ENCODE measurements at places on chromosomes 11 and 22.

GRCh38 chr22:26463101-26463661, 20.4 kb downstream of the HPS4 start:
- DNase-seq = no peak

GRCh38 chr22:19533049-19533626, 8.9 kb upstream of the CLDN5 start:
- no peak for DNase-seq

DNA sequence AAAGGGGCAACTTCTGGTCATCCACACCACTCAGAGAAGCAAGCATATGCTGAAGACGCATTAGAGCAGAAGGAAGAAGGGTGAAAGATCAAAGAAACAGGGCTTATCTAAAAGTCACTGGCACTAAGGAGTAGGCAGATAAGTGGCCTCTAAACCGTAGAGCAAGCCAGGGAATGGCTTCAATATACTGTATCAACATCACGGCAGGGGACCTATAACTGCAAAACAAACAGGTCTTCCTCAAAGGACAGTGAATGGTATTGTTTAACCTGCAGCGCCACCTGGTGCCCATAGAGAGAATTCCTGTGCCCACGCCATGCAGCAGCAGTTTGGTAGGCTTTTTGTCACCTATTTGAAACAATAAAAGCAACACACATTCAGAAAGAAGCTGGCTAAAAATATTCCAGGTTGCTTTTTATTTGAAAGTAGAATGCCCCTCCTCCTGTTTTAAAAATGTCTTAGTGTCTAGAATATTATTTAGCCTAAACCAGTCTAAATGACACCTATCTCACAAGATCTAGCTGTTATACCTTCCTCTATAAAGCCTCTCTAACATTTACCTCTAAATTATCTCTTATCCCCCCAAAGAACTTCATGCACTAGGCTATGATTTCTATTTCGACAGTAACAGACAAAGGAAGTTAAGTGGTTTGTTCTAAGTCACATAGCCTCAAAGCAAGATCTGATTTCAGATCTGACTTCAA, 21.8 kb downstream of the SNX19 start:
- DNase-seq = peak; percentile 56

- no peak for DNase-seq
These were observed 25.0 kb downstream of the MN1 start for GRCh38 chr22:27776650-27776958.

DNA sequence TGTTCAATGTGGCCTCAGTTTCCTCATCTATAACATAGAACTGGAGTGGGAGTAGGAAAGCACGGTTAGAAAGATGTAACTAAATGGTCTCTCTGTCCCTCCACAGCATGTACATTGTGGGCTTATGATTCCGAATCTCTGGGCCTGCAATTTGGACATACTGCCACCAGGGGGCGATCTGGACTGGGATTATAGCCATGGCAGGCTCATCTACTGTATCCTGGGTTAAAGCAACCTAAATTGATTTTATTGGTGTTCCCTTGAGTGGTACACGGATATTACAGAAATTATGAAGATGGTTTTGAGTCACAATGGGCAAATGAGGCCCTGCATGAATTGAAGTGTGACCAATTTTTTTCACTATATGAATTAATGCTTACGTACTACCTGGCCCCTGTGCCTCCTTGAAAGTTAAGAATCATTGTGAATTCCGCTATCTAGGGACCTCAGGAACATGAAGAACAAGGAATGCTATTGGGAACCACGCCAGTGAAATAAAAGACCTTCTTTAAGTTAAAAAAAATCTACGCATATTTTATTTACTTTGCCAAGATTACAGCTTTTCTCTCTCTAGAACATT, 32.9 kb downstream of the TST start:
- DNase-seq = no peak

- DNase-seq = no peak
These were observed 140.8 kb downstream of the TBC1D22A start for GRCh38 chr22:46902998-46903916.

DNA sequence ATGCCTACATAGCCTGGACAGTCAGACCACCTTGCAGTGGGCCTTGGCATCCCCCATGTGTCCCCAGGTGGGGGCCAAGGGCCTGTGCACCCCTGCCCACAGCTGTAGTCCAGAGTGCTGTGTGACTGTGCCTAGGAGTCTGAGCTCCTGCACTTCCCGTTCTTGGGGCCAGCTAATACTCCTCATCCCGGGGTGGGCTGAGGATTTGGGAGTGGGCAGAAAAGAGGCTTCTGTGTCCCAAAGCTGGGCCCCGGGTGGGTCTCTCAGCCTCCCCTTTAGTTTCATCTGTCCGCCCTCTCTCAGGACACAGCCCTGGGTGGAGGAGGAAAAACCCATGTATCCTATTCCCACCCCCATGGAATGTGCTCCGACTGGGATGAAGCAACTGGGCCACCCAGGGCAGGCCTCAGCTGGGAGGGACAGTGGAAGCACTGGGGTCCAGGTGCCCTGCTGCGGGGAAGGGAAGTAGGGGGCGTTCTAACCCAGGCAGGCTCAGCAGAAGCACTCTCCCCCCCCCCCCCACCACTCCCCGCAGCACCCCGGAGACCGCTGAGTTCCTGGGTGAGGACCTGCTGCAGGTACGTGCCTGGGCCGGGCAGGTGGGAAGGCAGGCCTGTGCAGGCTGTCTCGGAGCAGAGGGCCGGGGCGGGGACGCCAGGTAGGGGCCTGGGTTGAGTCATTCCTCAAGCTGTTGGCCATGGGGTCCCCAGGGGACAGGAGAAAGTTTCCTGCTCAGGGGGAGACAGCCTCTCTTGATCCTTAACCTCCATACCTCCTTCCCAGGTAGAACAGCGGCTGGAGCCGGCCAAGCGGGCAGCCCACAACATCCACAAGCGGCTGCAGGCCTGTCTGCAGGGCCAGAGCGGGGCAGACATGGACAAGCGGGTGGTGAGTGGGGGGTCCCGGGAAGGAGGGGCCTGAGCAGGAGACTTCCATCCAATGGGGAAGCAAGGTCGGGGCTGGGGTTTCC, 1.4 kb downstream of the SH3BP1 start:
- no peak for DNase-seq

GRCh38 chr11:16184588-16184987, 171.8 kb downstream of the SOX6 start:
- DNase-seq = no peak

GRCh38 chr22:25062386-25063085, 110.0 kb downstream of the KIAA1671 start:
- peak; percentile 47 for DNase-seq

DNA sequence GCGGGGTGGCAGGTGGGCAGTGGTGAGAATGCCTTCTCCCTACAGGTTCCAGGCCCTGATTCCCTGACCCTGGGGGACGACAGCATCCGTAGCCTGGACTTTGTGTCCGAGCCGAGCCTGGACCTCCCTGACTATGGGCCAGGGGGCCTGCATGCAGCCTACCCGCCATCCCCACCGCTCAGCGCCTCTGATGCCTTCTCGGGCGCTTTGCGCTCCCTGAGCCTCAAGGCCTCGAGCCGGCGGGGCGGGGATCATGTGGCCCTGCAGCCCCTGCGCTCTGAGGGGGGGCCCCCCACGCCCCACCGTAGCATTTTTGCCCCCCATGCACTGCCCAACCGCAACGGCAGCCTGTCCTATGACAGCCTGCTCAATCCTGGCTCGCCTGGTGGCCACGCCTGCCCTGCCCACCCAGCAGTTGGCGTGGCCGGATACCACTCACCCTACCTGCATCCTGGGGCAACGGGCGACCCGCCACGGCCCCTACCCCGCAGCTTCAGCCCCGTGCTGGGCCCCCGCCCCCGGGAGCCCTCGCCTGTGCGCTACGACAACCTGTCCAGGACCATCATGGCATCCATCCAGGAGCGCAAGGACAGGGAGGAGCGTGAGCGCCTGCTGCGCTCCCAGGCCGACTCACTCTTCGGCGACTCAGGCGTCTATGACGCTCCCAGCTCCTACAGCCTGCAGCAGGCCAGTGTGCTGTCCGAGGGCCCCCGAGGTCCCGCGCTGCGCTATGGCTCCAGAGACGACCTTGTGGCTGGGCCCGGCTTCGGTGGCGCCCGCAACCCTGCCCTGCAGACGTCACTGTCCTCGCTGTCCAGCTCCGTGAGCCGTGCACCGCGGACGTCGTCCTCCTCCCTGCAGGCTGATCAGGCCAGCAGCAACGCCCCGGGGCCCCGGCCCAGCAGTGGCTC, 7.9 kb downstream of the CCDC188 start:
- no peak for DNase-seq

- no peak for DNase-seq
These were observed 95.9 kb upstream of the FGF3 start for GRCh38 chr11:69915151-69915500.

DNA sequence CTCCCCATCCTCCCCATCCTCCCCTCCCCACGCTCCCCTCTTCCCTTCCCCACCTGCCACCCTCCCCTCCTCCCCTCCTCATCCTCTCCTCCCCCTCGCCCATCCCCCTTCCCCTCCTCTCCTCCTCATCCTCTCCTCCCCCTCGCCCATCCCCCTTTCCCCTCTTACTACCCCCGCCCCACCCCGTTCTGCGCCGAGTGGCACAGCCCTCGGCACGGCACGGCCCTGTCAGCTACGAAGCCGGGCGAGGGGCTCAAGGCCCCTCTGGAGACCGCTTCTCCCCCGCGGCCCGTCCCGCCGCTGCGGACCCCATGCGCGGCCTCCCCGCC, 449.9 kb downstream of the OPCML start:
- DNase-seq = no peak

DNA sequence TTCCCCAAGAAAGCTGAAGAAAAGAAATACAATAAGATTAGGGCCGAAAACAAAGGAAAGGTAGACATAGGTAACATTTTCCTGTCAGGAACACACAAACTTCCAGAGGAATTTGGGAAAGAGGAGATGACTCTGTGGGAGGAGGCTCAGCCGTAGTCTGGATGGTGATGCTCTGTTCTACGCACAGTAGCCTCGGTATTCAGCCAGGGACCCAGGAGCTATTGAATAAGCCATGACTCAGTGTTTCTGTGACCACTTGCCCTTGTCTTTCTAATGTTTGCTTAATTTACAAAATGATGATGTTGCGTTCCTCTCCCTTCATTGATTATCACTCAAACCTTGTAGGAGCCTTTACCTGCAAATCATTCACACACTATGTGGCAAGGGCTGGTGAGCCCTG, 745.0 kb downstream of the NTM start:
- no peak for DNase-seq

DNA sequence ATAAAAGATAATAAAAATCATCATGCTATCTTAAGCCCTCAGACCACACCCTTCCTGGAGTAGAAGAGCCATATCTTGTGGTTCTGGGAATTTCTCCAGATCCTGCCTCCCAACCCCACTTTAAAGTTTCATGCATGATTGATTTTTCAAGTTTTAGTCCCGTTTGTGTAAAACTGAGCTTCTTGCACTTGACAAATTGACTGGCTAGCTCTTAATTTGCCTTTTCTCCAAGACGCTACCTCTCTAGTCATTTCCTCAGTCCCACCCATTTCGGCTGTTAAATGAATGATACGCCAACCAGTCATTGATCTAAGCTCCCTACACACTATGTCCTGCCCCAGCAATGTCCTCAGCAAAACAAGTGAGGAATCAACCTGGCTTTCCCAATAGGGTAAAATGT, 71.8 kb upstream of the TEAD1 start:
- no peak for DNase-seq

DNA sequence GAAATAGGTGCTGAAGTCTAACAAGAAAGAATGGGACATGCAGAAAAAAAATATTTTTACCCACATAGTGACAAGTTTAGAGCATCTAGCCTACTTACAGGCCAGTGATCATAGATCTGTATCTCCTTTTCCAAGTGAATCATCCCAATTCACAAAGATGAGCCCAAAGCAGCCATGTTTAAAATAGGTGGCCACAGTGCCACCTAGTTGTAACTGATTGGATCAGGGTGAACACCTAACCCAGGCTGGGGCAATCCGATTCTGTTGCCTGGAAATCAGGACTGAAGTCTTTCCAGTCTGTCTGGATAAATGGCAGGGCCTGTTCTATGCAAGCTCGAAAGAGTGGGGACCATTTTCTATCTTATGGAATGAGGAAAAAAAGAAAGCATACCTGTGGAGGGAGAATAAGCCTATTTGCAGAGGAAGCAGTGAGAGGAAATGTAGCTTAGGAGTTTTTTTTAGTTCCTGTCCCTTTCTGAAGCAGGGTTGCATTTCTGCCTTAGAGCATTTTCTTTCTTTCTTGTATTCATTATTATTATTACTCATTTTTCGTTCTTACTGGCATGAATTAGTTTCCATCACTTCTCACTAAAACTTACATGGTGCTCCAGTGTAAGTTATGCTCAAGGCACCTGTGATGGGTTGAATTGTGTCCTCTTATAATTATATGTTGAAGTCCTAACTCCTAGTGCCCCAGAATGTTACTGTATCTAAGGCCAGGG, 113.2 kb upstream of the RAG2 start:
- DNase-seq = no peak

- no peak for DNase-seq
These were observed 8.2 kb downstream of the AP1B1 start for GRCh38 chr22:29380032-29380781.

- no peak for DNase-seq
These were observed 22.8 kb downstream of the PITPNB start for GRCh38 chr22:27896245-27896644.

GRCh38 chr11:94100253-94100652, 28.4 kb upstream of the PANX1 start:
- no peak for DNase-seq

GRCh38 chr22:46049726-46050450, 72.9 kb upstream of the WNT7B start:
- DNase-seq = no peak

DNA sequence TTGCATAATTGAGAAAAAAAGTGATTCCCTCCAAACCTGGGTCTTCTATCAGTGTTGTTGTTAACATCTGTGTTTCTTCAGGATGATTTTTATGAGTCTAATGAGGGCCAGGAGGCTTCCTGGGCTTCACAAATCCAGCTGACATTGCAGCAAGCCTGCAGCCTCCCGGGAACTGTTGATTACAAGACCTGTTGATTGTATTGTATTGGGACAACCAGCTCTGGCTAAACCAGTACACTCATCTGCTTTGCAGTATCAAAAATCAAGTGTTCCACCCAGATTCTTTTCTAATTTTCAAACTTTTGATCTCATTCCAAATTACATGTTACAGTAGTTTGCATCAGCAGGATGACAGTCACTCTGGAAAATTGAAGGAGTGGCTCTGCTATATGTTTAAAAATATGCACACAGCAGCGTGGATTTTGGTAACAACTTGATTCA, 16.1 kb upstream of the PRSS23 start:
- DNase-seq = no peak

- no peak for DNase-seq
These were observed 48.8 kb downstream of the FBLN1 start for GRCh38 chr22:45551310-45552016.

DNA sequence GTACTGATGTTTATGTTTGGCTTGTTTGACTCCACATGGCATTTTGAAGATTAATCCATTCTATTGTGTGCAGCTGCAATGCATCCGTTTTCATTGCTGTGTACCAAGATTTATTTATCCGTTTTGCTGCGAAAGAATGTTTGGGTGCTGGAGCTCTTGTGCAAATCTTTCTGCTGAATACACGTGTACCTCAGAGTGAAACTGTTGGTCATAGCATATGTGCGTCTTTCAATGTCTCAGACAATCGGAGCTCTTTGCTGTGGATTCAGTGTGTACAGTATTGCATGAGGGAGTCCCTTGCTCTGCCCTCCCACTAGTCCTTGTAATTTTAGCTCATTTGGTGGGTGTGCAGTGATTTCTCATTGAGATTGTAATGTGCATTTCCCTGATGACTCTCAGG, 545.4 kb downstream of the TBC1D22A start:
- DNase-seq = no peak

- DNase-seq = no peak
These were observed 43.9 kb upstream of the LMO2 start for GRCh38 chr11:33935461-33936456.
